Right atrium auricular region (tissue), 2 donors: ENCODE measurements at places on chromosomes 1 and 21. TPM values are rescaled to one million over a fixed set of nuclear protein-coding genes. Genes with fewer than 3 reads are reported as not detected.
A peak's percentile ranks its signal among the peaks of the same experiment; 100 is the strongest.

- DNase-seq, result no peak
Observed at GRCh38 chr1:164141797-164142196, 417.2 kb upstream of the PBX1 start.

- DNase-seq, result no peak
Observed at GRCh38 chr1:63327417-63328054, 5.2 kb downstream of the FOXD3 start.

- DNase-seq, result no peak
Observed at GRCh38 chr21:44508711-44509445, 31.1 kb downstream of the KRTAP10-1 start.

DNA sequence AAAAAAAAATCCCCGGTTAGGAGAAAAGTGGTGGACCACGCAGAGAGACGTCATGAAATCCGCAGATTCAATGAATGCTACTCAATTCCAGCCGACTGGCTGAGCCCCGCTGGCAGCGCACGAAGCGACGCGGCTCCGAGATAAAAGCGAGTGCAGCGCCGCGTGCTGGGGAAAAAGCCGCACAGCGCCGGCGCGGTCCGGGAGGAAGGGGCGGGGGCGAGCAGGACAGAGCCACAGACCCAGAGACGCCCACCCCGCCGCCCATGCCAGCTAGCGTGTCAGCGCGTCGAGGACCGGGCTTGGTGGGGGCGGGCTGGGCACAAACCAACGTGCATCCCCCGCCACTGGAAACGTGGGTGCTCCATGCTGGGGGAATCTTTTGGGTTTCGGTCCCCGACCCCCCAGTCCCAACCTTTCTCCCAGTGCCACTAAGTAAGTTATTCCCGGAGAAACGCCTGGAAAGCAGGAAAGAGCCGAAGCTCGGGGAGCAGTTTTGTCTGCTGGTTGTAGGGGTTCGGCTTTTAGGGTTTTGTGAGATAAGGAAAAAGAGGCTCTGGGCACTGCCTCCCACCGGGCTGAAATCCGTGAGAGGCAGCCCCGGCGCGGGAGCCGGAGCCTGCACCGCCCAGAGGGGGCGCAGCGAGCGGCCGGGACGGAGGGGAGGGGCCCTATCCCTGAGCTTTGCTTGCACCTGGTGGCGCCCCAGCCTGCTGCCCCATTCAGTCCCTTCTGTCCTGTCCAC lies at the start of gene KCNJ6:
TSS of gene KCNJ6 (minus strand) at position 148 of the 742 bp plus-strand sequence. CDS start 75,775 bp downstream, outside the sequence.
- no peak for DNase-seq

DNA sequence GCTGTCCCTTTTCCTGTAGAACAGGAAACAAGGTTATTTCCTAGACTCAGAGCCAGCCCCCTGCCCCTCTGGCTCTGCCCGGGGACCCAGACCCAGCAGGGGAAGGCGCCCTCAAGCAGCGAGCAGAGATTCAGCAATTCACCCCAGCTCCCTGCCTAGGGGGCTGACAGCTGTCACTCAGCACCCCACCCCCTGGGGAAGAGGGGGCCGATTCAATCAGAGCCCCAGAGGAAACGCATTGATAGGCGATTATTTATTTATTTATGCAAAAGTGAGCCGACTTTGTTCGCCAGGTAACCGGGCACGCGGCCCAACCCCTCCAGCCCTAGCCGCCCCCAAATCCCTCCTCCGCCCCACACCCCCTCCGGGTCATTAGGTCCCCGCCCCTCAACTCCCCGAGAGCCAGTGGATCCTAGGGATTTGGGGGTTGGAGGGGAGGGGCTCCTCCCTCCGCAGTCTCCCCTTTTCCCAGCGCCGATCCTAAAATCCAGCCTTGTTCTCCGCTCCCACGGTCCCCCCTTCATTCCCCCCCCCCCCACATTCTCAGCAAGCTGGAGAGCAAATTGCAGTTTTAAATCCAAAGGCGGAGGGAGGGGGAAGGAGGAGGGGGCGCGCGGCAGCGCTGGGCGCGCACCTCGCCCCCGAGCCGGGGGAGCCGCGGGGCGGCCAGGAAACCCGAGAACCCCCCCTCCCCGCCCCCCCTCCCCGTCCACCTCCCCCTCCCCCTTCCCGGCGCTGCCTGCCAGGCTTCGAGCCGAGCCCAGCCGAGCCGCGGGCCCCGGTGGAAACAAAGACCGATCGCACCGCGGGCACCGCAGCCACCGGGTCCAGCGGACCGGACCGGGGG lies 1.3 kb downstream of the AHDC1 start:
- DNase-seq, result peak; percentile 70

GRCh38 chr1:223670458-223671159 lies 5.1 kb upstream of the CAPN8 start:
- no peak for DNase-seq

GRCh38 chr1:227299241-227299627 lies 19.1 kb downstream of the CDC42BPA start:
- no peak for DNase-seq

- DNase-seq, result no peak
Observed at GRCh38 chr21:15139898-15140297, 75.1 kb upstream of the NRIP1 start.

DNA sequence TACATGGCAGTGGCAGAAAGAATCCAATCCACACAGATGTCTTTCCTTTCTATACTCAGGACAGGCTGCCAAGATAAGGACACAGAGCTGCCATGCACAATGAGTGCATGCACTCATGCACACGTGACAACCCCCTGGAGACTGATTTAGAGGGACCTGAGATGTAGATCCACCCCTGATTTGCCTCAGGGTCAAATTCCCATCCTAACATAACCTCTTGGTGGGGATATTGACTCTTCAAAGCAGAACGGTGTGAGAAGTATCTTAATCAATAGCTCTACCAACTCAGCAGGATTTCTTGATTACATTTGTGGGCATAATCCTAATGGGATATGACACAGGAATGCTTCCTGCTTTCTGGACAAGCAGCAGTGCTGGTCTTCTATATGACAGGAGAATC lies 125.2 kb upstream of the DSCAM start:
- DNase-seq, result no peak

- no peak for DNase-seq
Observed at GRCh38 chr1:223631473-223631872, 34.0 kb downstream of the CAPN8 start.

GRCh38 chr1:36160949-36161485 lies 5.1 kb downstream of the MAP7D1 start:
- peak; percentile 79 for DNase-seq

- no peak for DNase-seq
Observed at GRCh38 chr21:42845296-42845965, 33.9 kb downstream of the WDR4 start.

DNA sequence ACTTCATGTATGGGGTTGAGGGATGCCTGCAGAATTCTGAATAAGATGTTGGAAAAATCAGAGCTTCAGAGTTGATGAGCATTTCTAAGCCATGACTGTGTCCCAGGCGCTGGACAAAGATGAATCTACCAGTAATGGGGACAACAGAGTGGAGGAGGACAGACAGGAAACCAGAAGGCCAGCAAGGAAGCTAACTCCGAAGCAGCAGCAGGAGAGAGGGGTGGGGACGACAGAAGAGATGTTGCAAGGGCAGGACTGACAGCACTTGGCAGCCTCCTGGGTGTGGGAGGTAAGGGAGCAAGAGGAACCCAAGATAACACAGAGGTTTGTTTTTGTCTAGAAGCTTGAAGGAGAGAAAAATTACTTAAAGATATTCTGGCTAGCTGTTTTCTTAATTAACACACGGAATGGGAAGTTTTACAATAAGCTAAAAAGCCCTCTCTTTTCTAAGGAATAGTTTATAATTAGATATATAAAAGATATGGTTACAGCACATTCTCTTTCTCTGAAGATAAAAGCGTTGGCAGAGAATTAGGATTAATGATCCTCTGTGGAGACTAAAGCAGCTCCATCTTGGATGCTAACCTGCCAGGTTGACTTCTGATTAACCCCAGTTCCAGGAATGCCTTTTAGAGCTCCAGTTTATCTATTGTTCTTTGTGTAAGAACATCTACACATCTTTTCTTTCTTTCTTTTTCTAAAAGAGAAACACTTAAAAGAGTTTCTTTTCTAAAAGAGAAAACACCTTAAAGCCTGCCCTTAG lies 92.7 kb downstream of the TENT5C start:
- no peak for DNase-seq

DNA sequence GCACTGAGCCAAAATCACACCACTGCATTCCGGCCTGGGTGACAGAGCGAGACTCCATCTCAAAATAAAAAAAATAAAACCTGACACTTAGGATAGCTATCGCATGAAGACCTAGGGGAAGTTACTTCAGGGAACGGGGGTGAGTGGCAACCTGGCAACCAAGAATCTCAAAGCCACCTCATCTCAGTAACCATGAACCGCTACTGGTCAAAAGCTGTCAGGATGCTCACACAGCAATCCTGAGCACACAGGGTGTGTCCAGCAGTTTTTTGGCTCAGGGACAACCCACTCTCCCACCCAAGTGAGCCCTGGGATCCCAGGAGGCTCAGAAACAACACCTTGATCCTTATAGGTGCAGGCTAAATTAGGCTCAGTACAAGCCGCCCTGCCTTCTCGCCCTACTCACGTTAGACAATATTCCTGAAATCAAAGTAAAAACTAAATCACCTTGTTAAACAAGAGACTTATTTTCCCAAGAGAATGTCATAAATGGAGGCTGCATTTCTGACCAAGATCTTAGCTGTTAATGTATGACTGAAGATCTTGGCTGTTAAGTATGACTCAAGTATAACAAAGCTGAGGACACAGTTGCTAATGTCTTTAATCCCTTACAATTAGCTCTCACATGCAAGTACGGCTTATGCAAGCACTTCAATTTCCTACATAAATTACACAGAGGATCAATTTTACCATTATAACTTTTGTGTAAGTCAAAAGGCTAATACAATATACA lies 48.3 kb upstream of the NADK start:
- DNase-seq, result no peak

DNA sequence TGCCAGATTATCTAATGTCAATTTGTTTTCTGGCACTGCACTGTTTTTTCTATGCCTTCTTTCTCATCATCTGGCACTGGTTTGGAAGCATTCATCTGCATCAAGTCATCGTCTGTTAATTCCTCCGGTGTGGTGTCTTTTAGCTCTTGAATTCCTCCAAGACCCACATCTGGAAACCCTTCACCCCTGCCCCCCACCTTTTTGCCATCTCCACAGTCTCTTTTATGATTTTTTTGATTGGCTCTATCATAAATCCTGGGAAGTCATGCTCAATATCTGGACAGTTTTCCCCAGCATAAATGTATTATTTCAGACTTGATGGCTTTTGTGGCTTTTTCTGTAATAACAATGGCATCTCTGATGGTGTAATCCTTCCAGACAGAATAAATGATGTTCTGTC lies 10.4 kb upstream of the KCNK1 start:
- DNase-seq, result no peak

DNA sequence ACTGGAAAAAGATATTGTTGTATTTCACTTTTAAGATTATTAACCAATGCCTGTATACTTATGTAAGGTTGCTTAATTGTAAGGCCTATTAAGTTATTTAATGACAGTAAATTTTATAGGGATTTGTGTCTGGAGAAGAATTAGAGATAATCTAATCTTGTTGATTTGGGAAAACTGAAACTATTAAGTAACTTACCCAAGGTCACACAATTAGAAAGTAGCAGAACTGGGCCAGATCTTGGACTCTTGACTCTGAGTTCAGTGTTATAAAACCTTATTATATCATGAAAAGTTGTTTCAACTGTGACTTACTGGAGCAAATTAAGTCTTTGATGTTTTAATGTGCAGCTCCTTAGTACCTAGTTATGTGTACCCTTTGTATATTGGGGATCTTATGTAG lies 38.5 kb downstream of the CAMTA1 start:
- no peak for DNase-seq

- DNase-seq, result no peak
Observed at GRCh38 chr1:239884796-239885195, 206.9 kb upstream of the FMN2 start.

GRCh38 chr1:224348137-224348536 lies 8.5 kb upstream of the CNIH4 start:
- no peak for DNase-seq

DNA sequence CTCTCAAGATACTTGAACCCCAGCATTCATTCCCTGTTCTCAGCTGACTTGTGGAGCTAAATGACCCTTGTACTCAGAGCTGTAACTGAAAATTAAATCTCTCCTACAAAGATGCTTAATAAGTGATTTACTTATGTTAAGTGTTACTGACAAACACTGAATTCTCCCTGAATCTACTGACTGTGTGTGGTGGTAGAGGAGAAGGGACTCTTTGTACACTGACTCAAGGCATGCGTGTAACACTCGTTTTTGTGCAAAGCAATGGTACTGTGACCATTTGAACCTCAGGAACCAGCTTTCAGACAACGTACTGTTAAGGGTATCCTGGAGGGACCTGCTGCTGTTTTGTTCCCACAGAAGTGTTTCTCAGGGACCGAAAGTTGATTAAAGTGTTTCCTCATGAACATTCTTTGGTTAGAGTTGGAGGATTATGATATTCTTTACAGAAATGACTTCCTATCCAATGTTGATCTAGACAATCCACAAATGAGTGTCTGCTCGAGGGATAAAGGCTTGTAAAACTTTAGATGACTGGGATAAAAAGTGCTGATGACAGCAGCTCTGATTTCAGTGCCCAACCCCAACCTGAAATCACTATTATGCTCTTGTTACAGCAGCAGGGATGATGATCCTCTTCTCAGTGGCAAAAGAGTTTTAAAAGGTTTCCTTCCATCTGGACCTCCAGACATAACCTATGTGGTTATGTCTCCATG lies 12.8 kb downstream of the RGL1 start:
- no peak for DNase-seq

DNA sequence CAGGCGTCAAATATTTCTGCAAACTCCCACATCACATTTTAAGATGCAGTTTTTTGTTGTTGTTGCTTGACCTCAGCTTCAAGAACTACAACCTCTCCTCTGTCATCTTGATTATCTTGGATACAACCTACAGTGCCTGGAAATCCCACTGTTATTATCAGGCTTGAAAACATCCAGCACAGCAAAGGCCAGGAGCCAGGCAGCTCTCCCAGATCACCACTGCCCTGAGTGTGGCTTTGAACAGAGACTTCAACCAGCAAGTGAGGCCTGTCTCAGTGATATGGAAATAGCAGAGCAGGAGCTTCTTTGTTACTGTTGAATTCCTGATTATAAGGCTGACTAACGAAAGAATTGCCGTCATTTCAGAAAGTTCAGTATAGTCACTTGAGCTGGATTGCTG lies 28.5 kb downstream of the CCDC190 start:
- no peak for DNase-seq

- DNase-seq, result no peak
Observed at GRCh38 chr1:164813776-164814175, 254.8 kb downstream of the PBX1 start.

- DNase-seq, result no peak
Observed at GRCh38 chr1:16374266-16374665, 7.2 kb downstream of the SZRD1 start.

GRCh38 chr1:91736146-91736714 lies 149.7 kb downstream of the TGFBR3 start:
- no peak for DNase-seq

- DNase-seq, result no peak
Observed at GRCh38 chr1:24481843-24482610, 20.6 kb upstream of the RCAN3 start.

GRCh38 chr21:39016740-39017315 lies 166.4 kb downstream of the PSMG1 start:
- DNase-seq, result no peak

GRCh38 chr1:88801575-88802208 lies 89.7 kb downstream of the GTF2B start:
- no peak for DNase-seq

- DNase-seq, result no peak
Observed at GRCh38 chr1:180282401-180283044, 52.5 kb downstream of the LHX4 start.

Gene EFCAB7
- total RNA-seq, result 6.7 TPM

Gene NUDT17
- 3.2 TPM for total RNA-seq

Gene OR2T2
- total RNA-seq, result not detected

Gene POFUT2
- 5.8 TPM for total RNA-seq

Gene SNIP1
- total RNA-seq, result 12.0 TPM

Gene TINAGL1
- 211 TPM for total RNA-seq

Gene SPATA21
- not detected for total RNA-seq
